ENCODE measurements at places on chromosomes 16 and 17.

- no peak for DNase-seq
These were observed 13.0 kb downstream of the PCTP start for GRCh38 chr17:55763856-55764255.

DNA sequence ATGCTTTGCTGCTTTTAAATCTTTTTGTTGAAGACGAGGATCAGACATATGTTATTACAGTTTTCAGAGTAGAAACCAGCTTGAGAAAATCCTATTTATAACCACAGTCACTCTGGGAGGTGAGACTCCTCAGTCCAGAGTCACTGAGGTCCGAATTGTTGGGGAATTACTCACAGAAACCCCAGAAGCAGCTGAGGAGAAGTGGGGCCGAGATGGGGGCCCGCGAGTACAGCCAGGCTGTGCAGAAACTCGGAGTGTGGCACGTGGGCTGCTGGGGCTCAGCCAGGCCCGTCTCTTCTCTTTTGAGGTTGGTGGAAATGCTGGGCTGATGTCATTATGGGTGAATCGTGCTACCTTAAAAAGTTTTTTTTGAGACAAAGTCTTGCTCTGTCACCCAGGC lies 14.4 kb upstream of the GNG13 start:
- no peak for DNase-seq

GRCh38 chr17:65123757-65124675 lies 13.2 kb upstream of the RGS9 start:
- no peak for DNase-seq

GRCh38 chr16:85871756-85872155 lies 27.2 kb upstream of the IRF8 start:
- no peak for DNase-seq

GRCh38 chr17:17269926-17270773 lies 10.9 kb downstream of the COPS3 start:
- DNase-seq, result no peak

- DNase-seq, result no peak
These were observed 5.8 kb downstream of the TMEM97 start for GRCh38 chr17:28324781-28325180.

DNA sequence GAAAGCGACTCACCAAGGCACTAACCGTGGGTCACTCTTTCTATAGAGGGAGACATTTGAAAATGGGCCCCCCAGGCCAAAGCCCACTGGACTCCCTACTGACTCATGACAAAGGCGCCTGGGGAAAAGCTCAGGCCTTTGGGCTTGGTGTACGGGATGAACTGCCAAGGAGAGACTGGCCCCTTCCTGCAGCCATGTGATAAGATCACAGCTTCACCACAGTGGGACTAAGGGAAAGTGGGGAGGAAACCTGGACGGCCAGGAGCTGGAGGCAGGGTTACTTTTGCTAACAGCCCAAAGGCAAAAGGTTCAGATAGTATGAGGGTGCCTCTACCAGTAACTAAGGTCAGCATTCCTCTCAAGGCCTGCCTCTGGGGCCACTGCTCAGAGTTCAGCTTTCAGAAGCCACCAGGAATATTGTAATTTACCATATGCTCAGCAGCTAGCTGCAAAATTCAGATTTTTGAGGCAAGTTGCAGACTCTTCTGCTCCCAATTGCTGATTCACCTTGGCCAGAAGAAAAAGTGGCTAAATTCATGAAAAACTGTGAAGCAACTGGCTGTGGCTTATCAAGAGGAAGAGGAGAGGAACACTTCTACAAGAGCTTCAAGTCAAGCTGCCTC lies 37.1 kb upstream of the SLC25A19 start:
- DNase-seq, result peak; percentile 55

GRCh38 chr17:9346296-9346926 lies 229.2 kb downstream of the STX8 start:
- DNase-seq, result no peak

DNA sequence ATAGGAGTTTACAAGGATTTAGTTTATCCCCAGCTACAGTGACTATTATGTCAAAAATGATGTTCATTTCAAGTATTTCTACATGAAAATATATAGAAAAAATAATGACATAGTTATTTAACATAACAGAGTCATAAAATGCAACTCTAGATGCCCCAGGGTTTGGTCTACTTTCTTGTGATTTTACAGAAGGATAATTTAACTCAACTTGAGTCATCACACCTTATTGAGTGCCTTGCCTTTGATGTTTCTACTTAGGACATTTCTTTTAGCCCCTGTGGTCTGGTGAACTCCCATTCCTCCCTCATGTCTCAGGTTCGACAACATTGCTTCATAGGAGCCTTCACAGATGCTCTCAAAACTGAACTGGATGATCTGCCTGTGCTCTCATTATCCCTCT lies 2.0 kb downstream of the KRT20 start:
- no peak for DNase-seq

GRCh38 chr16:73047221-73047535 lies 750 bp downstream of the ZFHX3 start:
- no peak for DNase-seq

DNA sequence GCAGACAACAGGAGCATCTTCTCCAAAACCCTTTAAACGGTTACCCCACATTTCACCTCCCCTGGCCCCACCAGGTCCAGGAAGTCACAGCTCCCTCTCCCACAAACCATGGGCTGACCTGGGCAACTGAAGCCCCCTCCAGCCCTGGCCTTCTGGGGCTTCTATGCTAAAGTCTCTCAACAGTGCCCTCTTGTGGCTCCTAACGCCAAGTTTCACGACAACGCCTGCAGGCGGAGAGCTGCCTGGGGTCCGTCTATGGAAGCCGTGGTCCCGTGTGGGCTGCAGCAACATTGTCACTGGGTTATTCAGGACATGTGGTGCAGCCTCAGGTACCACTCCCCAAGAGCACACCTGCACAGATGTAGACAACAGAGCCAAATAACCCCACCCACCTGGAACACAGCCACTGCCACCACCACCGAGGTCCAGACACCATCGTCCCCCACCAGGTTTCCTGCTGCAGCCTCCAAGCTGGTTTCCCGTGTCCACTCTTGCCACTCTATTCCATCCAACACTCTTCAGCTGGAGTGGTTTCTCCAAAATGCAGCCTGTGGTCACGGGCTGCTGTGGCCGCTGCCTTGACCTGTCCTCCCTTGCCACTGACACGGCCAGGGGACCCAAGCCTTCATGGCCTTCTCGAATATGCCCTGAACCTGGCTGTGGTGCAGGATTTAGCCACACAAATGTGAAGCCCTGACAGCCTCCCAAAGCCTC lies 19.1 kb downstream of the C16orf95 start:
- no peak for DNase-seq

GRCh38 chr16:5044011-5044540 lies 10.3 kb upstream of the NAGPA start:
- DNase-seq, result no peak

DNA sequence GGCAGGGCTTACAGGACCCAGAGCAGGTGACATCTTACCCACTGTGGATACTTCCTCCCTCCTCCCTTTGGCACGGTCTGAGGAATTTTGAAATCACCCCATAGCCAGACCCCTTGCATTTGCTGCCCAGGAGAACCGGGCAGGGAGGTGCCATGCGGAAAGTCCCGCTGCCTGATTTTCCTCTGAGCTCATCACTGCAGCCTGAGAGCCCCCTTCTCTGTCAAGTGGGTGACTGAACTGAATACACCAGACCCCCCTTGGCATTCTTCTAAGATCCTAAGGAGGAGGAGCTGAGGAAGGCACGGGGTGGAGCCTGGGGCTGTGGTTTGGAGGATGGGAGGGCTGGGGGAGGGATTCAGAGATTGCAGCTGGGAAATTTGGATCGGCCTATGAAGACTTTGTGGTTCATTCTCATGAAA lies 173.4 kb downstream of the RAB11FIP4 start:
- DNase-seq, result no peak

GRCh38 chr17:5418858-5419355 lies 555 bp downstream of the NUP88 start:
- no peak for DNase-seq

DNA sequence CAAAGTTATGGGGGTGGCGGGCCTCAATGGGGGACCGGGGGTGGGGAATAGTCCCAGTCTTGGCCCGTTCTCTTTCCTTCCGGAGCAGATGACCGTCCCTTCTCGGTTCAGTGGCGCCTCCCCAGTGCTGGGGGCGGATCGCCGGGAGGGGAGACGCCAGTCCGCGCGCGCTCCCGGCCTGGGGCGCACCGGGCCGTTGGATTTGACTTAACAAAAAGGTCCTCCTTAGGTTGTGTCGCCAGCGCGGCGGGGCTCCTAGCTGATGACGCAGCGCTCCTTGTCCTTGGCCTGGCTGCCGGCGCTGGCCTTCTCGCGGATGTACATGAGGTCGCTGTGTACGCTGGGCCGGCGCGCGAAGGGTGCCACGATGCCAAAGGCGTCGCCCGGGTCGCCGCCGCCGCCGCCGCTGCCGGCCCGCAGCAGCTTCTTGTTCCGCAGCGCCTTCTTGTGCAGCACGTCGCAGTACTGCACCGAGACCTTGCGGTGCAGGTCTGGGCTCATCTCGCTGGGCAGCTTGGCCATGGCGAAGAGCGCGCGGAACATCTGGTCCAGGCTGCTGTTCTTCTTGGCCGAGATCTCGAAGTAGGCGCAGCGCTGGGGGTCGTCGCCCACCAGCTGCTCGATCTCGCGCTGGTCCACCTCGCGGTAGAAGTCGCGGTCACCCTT lies 1.2 kb downstream of the RASD1 start:
- DNase-seq, result no peak

DNA sequence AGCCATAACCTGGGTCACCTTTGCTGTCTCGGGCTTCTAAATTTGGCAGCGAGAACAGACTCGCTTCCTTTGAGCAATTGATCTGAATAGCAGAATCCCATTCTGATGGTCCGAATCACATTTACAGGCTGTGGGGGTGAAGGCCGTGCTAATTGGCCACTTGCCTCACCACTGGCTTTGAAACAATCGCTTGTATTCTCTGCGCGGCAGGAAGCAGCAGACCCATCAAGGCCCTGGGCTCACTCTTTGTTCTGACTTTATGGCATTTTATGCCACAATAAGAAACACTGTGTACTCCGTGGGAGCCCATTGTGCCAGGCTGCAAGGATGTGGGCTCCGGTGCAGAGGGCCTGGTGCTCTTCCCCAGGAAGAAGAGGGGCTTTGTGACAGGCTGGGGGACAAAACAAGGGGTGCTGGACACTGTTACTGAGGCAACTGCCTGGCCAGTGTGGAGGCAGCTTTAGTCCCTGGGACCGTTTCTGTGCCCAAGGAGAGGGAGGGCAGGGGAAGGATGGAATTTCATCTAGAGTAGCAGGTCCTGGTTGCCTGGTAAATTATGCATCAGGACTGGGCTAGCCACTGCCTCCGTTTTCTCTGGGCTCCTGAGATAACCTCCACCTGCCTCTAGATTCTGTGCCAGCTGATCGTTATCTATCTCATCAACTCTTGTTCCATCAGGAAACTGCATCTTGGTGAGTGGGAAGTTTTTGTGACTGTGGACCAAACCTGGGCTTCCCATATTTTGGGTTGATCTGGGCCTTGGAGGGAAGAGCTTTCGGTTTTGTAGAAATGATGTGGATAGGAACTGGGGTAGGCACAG lies 78.5 kb downstream of the MRC2 start:
- DNase-seq, result no peak

DNA sequence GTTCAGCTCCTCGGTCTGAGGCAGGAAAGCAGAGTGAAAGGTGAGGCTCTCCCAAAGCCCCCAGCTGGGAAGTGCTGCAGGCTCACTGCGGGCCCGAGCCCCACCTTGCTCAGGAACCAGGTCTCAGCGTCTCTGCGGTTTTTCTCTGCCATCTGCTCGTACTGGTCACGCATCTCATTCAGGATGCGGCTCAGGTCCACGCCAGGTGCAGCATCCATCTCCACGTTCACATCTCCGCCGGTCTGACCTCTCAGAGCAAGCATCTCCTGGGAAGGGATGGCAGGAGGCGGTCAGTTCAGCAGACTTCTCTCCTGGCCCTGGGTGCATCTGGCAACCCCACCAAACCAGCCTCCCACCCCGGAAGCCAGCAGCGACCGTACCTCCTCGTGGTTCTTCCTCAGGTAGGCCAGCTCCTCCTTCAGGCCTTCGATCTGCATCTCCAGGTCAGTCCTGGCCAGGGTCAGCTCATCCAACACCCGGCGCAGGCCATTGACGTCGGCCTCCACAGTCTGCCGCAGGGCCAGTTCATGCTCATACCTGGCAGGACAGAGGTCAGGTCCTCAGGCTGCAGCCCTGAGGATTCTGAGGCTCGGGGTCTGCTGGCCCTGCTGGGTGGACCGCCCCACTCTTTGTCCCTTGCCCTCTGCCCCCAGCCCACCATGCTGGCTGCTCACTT lies 1.5 kb downstream of the KRT16 start:
- DNase-seq, result no peak

- no peak for DNase-seq
These were observed 361.0 kb downstream of the WWOX start for GRCh38 chr16:78460428-78460827.

GRCh38 chr16:69888005-69888590 lies 63.0 kb upstream of the CLEC18A start:
- DNase-seq, result no peak

- peak; percentile 67 for DNase-seq
These were observed 27.8 kb downstream of the CASKIN2 start for GRCh38 chr17:75487351-75488070.

GRCh38 chr17:81379523-81379942 lies 15.7 kb upstream of the BAHCC1 start:
- DNase-seq, result no peak

- DNase-seq, result no peak
These were observed 43.4 kb downstream of the NEUROD2 start for GRCh38 chr17:39564211-39564848.

Data from SIG-M5 (cell line).